Activated naive CD4-positive, alpha-beta T cell (primary cell): ENCODE measurements at places on chromosomes 7 and 10.

DNA sequence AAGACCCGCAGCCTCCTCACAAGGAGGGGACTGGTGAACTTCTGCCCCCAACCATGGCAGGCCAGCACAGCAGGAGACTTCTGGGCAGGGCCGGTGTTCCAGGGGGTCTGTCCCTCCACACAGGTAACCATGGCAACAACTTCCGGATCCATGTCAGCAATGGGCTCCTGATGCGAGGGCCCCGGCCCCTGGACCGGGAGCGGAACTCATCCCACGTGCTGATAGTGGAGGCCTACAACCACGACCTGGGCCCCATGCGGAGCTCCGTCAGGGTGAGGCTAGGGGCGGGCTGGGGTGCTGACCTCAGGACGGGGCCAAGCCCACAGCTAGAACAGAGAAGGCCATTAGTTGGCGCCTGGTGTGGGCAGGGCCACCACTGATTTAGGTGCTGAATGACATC is 5.7 kb upstream of the C10orf105 start:
- no peak for DNase-seq

GRCh38 chr10:31927884-31928548 is 615 bp downstream of the ARHGAP12 start:
- peak; percentile 57 for DNase-seq

- no peak for DNase-seq
Observed at GRCh38 chr10:132243626-132244025, 56.9 kb downstream of the DPYSL4 start.

DNA sequence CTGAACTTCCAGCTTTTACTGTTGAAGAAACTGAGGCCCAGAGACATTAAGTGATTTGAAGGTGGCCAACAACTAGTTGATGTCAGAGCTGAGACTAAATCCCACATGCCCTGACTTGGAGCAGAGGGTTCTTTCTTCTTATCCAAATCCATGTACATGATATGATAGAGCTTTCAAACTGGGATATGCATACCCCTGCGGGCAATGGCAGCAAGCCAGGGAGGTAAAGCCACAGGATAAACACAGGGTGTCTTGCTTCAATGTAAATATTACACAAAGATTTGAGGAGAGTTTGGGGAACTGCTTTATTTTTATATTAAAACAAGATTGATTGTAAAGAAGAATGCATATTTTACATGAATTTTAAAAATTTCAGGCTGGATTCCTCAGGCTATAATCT is 2.3 kb upstream of the LRRC72 start:
- no peak for DNase-seq

- no peak for DNase-seq
Observed at GRCh38 chr7:77258014-77258413, 58.4 kb upstream of the FGL2 start.

- no peak for DNase-seq
Observed at GRCh38 chr10:100501423-100501822, 18.2 kb downstream of the SEC31B start.

DNA sequence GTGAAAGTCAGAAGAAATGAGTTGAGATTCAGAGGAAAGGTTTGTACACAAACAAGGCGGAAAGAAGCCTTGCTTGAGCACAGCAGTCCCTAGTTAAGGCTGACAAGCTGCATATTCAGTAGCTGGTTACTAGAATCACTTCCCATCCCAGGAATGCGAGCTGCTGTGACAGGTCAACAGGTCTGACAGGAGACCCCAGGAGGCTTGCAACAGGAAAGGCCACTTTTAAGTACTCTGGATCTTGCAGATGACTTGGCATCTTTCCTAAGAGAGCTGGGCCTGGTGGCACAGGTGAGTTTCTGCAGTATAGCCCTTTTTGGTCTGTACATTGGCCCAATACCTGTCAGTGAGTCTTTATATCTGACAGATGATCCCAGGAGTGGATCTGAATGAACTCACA is 35.7 kb upstream of the UNC5B start:
- no peak for DNase-seq

GRCh38 chr7:105811189-105811847 is 65.1 kb downstream of the ATXN7L1 start:
- DNase-seq: no peak

- DNase-seq: no peak
Observed at GRCh38 chr7:47893721-47894365, 54.4 kb downstream of the PKD1L1 start.

GRCh38 chr7:4240520-4241303 is 441.4 kb upstream of the FOXK1 start:
- DNase-seq: no peak

- DNase-seq: no peak
Observed at GRCh38 chr7:136027160-136027559, 50.0 kb upstream of the MTPN start.

DNA sequence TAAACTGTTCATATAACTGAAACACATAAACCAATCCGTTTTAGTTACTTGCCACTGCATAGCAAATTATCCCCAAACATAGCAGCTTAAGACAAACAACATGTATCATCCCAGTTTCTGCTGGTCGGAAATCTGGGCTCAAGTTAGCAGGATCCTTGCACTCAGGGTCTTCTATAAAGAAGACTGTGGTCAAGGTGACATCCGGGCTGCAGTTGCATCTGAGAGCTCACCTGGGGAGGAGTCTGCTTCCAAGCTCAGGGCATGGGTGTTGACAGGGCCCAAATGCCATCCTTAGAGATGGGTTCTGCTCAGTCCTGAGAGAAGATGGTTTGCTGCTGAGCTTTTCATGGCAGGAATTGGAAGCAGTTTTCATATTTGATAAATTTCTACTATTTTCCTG is 431.2 kb downstream of the PAXIP1 start:
- DNase-seq: no peak

GRCh38 chr7:102322202-102322715 is 34.0 kb downstream of the SPDYE6 start:
- no peak for DNase-seq

DNA sequence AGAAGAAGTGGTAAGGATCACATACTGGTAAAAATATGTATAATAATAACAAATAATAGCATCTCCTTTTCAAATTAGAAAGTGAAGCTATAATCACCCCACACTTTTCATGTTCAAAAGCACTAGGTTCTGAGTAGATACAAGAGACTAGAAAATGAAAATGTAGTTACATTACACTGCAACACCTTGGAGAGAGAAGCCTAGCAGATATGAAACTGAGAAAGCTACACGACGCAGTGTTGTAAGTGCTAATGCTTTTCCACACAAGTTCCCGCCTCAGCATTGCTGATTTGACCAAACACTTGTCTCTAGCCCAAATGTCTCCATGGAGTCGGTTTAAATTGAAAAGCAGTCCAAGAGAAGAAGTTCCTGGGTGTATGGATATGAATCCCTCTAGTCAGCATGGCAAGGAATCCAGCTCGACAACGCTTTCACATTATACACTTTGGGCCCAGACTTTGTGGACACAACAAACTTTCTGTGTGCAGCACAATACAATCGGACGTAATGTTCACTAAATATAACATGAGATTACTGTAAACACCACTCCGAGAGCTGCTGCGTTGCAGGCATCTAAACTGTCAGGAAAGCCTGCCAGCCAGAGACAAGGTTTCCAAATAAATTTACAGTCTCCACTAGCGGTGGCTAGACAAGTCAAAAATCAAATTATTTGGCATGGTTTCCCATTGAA is 1.7 kb downstream of the PDE1C start:
- DNase-seq: no peak

GRCh38 chr7:87912121-87912520 is 21.9 kb upstream of the ADAM22 start:
- DNase-seq: no peak

DNA sequence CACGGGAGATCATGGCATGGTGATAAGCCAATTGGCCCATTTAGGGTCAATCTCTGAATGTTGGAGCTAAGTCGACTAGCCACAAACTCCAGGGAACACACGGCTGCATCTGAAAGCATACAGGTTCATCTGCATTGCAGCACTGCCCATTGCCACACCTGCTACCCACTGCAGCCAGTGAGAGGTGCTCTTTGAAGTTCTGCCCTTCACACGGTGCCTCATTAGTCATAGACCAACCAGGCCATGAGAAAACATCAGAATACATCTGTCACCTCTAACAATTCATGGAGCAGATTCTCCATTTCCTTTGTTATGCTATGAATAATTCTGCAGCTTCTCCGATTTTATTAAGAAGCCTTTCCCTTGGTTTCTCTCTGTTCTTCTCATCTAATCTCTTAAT is 65.7 kb upstream of the FAM204A start:
- DNase-seq: no peak

GRCh38 chr7:70680743-70681468 is 451.0 kb upstream of the GALNT17 start:
- no peak for DNase-seq

GRCh38 chr7:129989466-129989865 is 36.7 kb upstream of the UBE2H start:
- DNase-seq: no peak

- DNase-seq: no peak
Observed at GRCh38 chr10:14022954-14023672, 307.6 kb downstream of the FRMD4A start.

- DNase-seq: no peak
Observed at GRCh38 chr7:71198887-71199286, 66.9 kb downstream of the GALNT17 start.

- DNase-seq: no peak
Observed at GRCh38 chr10:33833566-33833965, 499.1 kb upstream of the NRP1 start.

- no peak for DNase-seq
Observed at GRCh38 chr7:94584113-94584512, 71.8 kb downstream of the SGCE start.

DNA sequence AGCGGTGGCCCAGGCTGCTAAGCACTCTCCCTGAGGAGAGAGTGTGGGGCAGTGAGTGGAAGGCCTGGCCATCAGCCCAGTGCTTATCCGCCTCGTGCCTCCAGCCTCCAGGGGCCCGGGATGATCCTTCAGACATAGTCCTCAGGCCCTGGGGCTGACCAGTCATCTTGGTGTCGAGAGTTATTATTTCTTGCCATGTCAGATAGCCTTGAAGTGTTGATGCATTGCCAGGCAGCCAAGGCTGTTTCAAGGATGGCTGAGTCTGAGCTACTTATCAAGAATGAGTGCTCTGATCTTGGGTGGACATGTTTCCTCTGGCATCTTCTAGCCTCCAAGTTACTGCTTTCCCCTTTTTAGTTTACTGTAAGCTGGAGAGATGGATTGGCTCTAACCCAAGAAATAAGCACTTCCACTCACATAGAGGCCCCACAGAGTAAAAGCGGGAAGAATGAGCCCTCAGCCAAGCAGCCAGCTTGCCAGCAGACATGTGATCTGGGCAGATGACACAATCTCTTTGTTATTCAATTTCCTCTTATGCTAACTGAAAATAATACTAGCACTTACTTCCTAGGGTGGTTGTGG is 136.5 kb upstream of the NAMPT start:
- DNase-seq: no peak

DNA sequence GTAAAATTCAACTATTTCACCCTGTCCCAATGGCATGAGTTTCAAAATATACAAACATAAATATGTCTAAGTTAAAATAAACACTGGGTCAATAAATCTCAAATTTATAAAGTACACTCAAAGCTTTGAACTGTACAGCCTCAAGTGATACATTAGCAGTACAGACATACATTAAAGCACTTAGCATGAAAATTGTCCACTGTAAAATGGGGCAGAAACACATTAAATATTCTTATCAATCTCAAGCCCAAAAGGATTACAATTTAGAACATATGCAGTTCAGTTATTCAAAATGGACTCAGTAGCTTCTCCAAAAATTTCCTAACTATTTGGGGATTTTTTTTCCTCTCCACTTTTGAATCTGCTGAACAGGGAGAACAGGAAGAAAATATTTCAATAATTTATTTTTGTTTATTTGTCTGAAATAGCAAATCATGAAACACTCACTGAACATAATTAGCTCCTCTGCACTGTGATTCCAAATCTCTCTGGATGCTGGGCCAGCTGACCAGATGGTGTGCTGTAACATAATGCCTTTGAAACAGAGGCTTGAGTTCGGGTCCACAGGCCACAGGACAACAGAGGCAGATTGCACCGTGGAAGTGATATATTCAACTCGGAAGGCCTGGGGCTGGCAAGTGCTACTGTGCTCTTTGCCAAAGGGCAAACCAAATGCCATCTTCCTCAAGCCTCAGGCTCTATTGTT is 248.9 kb upstream of the LRRN3 start:
- no peak for DNase-seq

DNA sequence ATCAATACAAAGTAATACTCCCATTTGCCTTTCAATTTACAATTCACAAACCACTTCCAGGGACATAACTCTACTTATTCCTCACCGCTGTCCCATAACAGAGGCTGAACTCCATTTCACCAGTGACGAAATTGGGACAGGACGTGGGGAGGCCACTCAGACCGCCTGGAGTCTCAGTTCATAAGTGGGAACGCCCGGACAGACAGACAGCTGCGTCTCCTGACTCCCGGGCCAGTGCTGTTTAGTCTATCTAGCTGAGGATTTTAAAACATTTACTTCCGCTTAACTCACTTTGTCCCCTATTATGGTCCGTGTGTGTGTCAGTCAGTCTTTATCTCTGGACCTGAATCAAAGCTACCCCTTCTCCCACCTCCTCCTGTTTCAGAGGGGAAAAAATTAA is 67.4 kb upstream of the ZNF438 start:
- DNase-seq: no peak

DNA sequence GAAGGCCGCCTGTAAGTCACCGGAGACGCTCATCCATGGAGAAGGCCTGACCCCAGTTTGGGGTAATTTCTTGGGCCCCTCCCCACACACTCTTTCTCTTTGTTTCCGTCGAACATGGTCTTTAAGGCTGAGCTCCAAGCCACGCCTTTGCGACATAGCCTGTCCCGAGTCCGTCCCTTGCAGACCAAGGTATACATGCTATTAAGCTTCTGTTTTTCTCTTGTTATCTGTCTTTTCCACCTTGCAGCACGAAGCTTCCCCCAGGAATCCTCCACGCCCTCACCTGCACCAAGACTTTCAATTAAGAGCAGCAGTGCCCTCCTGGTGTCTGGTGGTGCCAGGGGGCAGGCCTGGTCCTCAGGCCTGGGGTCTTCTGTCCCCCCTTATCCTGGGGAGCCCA is 4.2 kb upstream of the FAM20C start:
- DNase-seq: no peak

- DNase-seq: no peak
Observed at GRCh38 chr7:115153176-115153575, 231.3 kb downstream of the MDFIC start.

DNA sequence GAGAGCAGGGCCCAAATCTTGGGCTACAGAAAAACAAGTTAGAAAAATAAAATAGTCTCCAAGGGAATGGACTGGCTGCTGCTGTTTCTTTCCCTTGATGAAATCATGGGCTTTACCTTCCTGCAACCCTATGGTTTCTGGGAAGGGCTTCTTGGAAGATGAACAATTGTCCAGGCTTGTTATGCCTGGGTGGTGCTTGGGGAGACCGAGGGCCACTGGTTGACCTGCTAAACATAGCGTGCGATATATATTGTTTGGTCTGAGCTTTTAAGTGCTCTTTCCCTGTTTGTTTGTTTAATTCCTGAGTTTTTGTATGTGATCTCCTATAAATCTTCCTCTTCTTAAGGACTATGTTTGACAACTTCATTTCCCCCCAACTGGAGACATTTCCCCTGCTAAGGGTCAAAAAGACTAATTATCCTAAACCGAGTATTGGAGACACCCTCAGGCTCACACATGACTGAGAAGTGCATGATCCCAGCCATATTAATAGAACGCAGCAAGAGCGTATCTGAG is 37.9 kb downstream of the SLC25A28 start:
- no peak for DNase-seq

- no peak for DNase-seq
Observed at GRCh38 chr10:21527598-21528235, 2.2 kb upstream of the SKIDA1 start.

- no peak for DNase-seq
Observed at GRCh38 chr7:96991546-96992191, 13.7 kb upstream of the DLX6 start.
